Activated naive CD4-positive, alpha-beta T cell treated with Interleukin-2 at 50 U/mL for 16 hours (primary cell): ENCODE measurements at places on chromosomes 7 and 10.

DNA sequence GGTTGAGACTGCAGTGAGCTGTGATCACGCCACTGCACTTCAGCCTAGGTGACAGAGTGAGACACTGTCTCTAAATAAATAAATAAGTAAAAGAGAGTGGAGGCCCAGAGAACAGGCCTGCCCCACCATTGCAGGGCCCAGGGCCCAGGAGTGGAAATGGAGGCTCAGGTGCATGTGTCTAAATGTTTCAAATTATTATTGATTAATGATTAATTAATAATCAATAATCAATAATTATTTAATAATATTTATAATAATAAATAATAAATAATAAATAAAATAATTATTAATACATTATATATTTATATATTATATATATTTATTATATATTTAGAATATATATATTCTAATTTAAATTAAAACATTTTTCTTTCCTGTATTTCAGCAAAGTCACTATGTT, 53.7 kb upstream of the ZRANB1 start:
- DNase-seq: no peak

DNA sequence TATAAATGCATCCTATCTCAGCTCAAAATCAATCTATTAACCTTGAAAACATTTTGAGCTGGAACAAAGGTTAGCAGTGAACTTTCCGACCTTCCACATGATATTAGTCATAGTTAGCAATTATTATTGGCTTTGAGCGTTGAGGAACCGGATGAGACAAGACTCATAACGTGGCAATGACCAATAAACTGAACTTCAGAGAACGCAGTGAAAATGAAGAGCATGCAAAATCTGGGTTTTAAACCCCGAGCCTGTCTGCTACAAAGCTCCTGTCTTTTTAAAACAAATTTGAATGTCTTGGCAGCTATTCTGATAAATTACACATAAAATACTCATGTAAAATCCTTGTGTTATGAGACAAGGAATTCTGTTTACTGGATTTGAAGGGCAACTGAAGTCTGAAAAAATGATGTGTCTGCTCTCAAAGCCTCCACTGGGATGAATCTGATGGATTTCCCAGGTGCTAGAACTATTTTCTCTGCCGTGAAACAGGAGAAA, 74.7 kb upstream of the ITGB1 start:
- no peak for DNase-seq

- no peak for DNase-seq
Measured at GRCh38 chr7:149598721-149599308, 101.2 kb upstream of the ZNF746 start.

DNA sequence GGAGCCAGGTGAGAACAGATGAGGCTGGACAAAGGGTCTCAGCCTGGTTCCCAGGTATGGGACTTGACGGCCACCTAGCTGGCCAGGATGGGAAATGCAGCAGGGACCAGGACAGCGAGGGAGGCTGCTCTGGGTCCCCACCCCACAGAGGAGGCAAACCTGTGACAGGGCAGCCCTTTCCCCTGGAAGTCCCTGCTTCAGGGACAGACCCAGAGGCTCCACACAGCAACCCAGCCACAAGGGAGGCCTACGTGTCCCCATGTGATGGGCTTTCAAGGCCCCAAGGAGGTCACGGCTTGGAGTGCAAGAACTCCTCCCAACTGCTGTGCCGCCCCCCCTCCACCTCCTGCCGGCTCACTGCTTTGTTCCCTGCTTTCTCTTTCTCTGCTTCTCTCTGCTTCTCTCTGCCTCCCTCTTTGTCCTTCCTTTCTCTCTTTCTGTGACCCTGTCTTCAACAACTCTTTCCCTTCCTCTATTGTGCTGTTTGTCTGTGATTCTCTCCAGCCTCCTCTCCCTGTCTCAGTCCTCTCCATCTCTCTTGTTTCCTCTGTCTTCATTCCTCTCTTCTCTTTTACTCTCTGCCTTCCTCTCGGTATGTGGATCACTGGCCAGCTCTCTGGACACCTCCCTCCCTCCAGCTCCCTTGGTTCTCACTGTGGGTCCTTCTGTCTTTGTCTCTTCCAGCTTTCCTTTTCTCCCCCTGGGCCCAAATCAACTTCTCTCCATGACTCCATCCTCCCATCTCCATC, 9.6 kb upstream of the EIF5AL1 start:
- no peak for DNase-seq
